NCI-H2171 treated with DMSO at 0.1 percent for 48 hours (cell line): ENCODE measurements at places on chromosomes 16 and 17.

DNA sequence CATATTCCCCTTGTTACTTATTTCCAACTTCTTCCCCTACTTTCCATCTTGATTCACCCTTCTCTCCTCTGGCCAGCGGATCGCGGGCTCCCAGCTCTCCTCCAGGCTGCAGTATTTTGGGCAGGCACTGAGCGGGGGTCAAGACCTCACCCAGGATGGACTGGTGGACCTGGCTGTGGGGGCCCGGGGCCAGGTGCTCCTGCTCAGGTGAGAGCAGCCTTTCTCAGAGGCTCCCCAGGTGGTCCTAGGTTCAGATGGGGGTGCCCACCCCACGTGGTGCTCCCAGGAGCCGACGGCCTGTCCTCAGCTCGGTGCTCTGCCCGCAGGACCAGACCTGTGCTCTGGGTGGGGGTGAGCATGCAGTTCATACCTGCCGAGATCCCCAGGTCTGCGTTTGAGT lies 16.0 kb downstream of the ITGAX start:
- DNase-seq, result no peak

DNA sequence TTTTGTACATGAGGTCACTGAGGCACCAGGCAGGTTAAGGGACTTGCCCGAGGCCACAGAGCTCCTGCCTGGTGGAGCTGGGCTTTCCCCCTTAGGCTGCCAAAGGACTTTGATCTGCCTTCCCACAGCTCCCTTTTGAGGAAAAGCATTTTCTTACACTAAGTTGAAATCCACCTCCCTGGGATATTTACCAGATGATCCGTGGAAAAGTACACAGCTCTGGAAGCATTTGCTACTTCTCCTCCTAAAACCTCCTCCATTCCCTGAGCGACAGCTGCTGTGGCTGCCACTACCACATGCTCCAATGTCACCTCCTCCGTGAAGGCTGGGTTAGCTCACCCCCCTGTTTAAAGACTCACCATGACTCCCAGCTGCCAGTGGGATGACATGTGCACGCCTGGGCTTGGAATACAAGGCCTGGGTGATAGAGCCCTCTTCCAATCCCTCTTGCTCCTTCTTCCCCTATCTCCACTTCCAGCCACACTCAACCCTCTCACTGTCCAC lies 1.2 kb upstream of the MPRIP start:
- DNase-seq, result peak; percentile 93

DNA sequence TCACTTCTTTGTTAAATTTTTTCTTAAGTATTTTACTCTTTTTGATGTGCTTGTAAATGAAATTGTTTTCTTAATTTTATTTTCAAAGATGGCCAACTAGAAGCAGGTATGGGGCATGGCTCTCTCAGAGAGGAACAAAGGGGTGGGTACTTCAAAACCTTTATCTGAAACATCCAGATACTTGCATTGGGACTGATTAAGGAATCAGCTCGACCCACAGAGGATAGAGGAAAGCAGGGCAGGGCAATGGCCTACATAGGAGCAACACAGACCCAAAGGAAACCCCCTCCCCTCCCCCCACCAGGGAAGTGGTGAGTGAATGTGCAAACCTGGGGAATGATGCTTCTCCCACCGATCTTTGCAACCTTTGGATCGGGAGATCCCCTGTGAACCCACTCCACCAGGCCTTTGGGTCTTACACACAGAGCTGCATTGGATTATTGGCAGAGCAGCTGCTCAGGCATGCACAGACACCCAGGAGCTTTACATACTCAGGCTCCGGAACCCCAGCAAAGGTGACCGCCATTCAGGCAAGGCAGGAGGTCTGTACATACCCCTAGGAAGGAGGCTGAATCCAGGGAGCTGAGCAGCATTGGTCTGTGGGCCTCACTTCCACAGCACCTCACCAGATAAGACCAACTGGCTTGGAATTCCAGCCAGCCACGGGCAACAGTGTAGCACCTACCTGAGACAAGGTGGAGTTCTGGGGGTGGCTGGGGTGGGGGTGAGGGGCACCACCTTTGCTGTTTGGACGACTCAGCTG lies 3.0 kb upstream of the CCR7 start:
- DNase-seq, result no peak

DNA sequence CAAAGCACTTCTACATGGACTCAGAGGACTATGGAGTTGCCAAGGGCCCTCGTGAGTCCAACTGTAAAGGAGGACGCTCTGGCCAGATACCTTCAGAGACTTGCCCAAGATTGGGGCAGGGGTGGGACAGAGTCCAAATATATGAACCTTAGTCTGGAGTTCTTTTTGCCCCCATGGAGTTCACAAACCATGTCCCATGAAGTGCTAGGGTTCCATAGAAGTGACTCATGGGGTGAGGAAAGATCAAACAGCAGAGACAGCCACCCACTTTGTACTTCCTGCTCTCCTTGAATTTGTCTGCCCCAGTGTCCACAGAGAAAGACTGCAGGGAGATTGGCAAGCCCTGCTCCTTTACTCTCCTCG lies 29.0 kb downstream of the SRL start:
- no peak for DNase-seq

- DNase-seq, result no peak
These were observed 289.0 kb upstream of the AXIN2 start for GRCh38 chr17:65850486-65850885.

DNA sequence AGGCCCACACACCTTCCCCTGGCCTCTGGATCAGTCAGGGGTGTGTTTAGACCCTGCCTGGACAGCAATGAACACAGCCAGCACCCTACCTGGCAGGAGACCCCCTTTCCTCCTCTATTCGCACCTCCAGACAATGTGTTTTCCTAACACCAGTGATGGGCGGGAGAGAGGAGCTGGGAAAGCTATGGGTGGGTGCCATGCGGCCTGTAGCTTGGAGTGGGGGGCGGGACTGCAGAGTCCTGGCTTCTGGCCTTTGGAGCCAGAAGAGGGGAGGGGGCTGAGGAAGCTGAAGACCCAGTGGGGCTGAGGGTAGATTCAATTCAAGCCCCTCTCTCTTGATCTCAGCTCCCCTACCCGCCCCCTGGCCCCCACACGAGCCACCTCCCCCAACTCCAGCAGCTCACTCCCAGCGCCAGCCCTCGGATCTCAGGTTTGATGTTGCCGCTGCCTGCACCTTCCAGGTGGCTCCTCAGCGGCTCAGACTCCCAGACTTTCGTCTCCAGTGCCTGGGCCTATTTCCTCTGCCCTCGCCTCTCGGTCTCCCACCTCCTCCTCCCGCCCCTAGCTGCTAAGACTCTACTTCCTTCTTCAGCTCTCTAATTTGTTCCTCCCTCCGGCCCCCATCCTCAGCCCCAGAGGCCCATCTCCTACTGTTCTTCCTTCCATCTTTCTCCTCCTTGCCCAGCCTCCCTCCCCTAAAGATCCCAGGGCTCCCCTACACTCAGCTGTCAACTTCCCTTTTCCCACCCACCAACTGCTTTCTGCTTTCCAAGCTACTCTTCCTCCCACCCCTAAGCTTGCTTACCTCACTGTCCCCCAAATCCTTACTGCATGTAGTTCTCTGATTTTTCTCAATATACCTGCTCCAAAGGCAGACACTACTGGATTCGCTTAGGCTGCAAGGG lies 6.8 kb upstream of the SP6 start:
- DNase-seq, result no peak

DNA sequence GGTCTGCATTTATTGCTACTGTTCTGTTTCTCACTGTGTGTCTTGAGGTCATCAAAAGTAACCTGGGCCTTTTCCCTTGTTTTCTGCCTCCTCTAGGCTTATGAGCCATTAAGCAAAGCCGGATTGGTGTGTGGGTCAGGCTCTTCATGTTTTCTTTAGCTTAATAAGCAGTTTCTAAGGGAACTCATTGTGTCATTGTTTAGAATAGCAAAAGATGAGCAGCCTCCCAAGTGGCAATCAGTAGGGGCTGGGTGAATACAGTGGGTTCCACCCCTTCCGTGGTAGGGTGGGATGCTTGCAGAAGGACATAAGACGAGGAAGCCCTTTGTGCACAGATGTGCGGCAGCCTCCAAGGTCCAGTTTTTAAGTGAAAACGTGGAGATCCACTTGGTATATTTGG lies 34.5 kb downstream of the ABCC1 start:
- no peak for DNase-seq

GRCh38 chr17:48060249-48060648 lies 12.1 kb downstream of the NFE2L1 start:
- DNase-seq, result no peak

DNA sequence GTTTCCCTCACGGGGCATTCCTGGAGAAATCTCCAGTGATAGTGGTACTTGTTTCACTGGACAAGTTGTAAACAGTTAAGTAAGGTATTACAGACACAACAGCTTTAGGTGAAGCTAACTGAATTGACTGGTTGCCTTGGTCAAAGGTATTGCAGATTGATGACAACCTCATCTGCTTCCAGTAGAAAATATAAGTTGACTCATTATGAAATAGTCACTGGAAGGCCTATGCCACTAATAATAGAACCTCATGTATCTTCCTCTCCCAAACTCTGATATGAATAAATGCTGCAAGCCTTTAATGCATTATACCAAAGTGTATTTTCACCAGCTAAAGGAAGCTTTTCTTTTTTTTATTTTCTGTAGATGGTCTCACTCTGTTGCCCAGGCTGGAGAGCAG lies 44.8 kb downstream of the GLG1 start:
- DNase-seq, result no peak

- DNase-seq, result no peak
These were observed 43.1 kb downstream of the GLG1 start for GRCh38 chr16:74563828-74564263.

DNA sequence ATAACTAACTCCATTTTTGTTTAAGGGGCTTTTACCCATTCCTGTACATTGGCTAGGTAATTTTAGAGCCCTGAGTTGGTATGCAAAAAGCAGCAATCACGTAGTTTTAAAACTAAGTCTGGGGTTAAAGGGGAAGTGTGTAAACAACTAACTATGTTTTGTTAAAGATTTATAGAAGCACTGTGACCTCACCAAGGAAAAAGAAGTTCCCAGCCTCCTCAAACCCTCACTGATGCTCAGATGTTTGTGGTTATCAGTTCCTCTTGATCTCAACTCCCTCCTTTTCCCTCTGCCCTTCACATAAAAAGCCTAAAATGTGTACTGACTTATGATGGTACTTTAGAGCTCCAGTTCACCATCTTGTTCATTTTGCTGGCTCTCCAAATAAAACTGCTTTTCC lies 119.9 kb upstream of the IRX6 start:
- DNase-seq, result no peak
